ENCODE measurements at places on chromosomes 6 and 20.

GRCh38 chr20:63132715-63133471 is 83.0 kb downstream of the YTHDF1 start:
- DNase-seq = no peak

GRCh38 chr6:127538750-127539264 is 19.7 kb upstream of the MTCL3 start:
- DNase-seq = no peak

- DNase-seq = no peak
Observed at GRCh38 chr6:170199716-170200115, 91.2 kb downstream of the DLL1 start.

GRCh38 chr20:13744352-13744751 is 40.4 kb downstream of the ESF1 start:
- no peak for DNase-seq

- no peak for DNase-seq
Observed at GRCh38 chr20:6355754-6356451, 233.1 kb upstream of the FERMT1 start.

GRCh38 chr6:90537723-90538258 is 49.1 kb downstream of the MAP3K7 start:
- no peak for DNase-seq

Measured in stimulated activated CD8-positive, alpha-beta memory T cell treated with anti-CD3 and anti-CD28 coated beads, Interleukin-15, amount 100 ng/mL, for 4 hours (primary cell).